ENCODE measurements at places on chromosomes 7 and 10.

- no peak for DNase-seq
Measured at GRCh38 chr10:129837909-129838582, 126.0 kb downstream of the EBF3 start.

DNA sequence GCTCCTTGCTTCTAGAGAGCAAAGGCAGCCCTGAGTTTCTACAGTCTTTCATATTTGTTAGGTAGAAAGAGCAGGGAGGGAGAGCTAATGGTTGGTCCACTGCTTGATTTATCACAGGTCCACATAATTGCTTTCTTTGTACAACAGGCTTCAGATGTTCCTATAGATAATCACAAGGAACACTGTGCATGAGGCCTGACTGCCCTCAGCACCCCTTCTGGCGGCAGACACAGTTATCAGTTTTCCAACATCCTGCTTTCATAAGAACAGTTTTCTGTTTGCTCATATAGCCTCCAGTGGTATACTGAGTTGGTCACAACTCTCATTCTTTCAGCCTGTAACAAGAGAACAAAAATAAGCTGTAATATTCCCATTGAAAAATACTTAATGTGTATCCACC, 69.7 kb downstream of the AKR1C4 start:
- DNase-seq = no peak

DNA sequence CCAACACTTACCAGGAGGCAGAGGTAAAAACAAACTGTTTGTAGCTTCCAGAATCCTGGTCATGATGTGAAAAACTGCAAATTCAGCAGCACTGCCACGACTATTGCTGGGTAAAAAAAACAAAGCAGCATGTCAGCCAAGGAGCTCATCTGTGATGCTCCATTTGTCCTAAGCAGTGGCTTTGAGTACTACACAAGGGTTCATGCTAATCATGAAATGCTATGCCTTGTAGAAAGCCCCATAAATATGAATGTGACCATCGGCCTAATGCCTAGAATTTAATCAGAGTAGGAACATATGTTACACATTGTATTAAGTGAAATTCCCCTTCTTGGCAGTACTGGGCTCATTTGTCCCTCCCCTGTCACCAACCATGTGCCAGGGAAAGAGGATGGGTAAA, 95.4 kb downstream of the GSAP start:
- no peak for DNase-seq

DNA sequence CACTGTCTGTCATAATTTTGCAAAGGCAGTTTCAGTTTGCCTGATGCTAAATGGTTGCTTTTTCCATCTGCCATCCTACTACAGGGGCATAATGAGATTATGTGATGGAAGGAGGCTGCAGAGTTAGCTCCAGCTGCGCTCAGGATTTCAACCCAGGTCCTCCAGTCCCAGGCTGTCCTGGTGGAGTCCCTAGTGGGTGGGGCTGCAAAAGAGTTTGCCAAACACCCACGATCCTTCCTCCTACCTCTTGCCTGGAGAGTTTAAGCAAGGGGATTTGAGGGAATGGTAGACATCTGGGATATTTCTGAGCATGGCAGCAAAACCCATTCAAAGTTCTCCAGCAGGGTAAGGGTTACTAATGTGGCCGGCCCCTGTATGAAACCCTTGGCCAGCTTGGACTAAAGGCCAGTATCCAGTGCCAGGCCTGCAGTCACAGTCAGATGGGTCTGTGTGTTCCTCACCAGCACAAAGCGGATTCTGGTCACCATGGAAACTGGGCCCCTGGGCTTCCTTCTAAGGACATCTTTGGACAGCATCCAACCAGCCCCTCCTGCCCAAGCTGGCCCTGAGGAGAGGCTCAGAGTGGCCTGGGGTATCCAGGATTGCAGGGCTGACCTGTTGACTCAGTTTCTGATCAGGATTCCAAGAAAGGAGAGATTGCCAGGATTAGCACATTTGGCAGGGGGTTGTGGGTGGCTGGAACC, 42.7 kb upstream of the CHST3 start:
- no peak for DNase-seq

- DNase-seq = no peak
Measured at GRCh38 chr7:150326657-150327268, 3.4 kb upstream of the ACTR3C start.

GRCh38 chr10:93904901-93905300, 11.1 kb downstream of the SLC35G1 start:
- DNase-seq = no peak

DNA sequence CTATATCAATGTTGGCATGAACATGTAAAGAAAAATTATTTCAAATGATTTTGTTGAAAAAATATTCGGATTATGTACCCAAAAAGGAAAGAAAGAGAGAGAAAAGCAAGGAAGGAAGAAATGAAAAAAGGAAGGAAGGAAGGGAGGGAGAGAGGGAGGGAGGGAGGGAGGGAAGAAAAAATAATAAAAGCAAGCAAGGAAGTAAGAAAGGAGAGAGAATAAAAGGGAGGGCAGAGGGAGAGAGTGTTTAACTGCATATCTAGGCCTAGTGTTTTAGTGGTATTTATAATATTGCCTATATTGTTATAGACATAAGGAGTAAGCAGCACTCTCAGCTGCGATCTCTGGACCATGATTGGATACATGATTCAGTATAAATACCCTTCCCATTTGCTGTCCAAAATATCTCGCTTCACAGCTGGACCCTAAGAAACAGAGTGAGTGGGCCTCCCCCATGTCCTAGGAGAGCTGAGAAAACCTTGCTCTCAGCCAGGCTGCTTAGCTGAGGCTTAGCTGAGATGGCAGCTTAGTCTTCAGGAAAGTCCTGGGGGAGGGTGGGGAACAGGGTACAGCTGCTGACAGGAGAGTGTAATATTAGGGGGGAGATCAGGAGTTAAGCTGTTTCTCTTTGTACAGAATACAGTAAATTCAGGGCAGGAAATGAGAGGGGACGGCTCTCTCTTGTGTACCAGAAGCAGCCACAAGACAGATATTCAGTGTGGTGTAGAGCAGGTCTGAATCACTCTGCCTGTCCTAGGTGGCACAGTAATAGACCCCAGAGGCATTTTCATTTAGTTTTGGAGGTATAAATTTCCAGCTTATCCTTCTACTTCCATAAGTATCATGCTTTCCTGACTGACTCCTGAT, 66.8 kb upstream of the TARP start:
- no peak for DNase-seq

GRCh38 chr10:81026591-81026990, 488.9 kb downstream of the SH2D4B start:
- DNase-seq = no peak

Measured in activated T-helper 1 cell treated with anti-CD3 and anti-CD28 coated beads, Interleukin-2, amount 50 U/mL, for 16 hours (primary cell).